Activated CD4-positive, CD25-positive, alpha-beta regulatory T cell treated with anti-CD3 and anti-CD28 coated beads, Interleukin-2, amount 50 U/mL, for 24 hours (primary cell): ENCODE measurements at places on chromosomes 7 and 10.

DNA sequence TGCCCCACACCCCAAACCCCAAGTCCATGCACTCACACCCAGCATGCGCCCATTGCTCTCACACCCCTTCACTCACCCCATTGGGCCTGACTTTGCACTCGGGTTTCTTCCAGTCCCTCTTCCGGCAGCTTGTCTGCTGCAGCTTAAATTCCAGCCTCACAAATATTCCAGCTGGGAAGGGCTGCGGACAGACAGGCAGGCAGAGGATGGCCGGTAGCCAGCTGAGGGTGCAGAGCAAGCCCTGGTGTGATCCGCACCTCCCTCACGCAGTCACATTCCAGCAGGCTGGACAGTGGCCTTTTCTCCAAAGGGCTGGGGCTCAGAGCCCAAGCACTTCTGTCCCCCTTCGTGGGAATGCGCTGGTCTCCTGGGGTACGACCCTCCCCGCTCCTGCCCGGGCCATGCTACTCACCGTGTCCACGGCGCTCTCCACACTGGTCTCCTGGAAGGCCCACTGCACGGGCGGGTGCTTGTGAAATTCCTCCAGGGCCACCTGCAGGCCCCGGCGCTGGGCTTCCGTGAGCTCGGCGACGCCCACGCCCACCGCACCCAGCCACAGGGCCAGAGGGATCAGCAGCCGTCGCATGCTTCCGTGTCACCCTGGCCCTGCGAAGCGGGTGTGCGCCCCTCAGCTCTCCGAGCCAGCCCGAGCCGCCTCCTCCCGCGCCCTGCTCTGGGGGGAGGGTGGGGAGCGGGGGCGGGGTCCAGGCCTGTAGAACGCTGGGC is 1.2 kb downstream of the RARRES2 start:
- ATAC-seq = peak; percentile 44

- ATAC-seq = no peak
Observed at GRCh38 chr7:27409776-27410175, 167.2 kb downstream of the EVX1 start.

DNA sequence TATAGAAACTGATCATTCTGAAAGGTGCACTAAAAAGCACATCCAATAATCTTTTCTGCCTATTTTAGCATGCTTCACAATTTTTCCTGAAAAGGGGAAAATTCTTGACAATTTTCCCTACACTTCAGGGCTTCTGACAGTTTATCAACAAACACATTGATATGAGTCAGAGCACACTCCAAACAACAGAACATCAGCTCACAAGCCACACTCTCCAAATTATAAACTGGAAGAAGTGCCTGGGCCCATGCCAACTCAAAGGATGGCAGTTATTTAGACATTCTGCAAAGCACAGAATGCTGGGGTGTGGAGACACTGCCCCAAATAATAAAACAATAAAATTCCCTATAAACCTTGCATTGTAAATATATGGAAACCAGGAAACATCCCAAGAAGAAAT is 90.8 kb downstream of the ELAPOR2 start:
- no peak for ATAC-seq

- ATAC-seq = no peak
Observed at GRCh38 chr7:100785878-100786277, 41.4 kb downstream of the EPHB4 start.

GRCh38 chr10:97196223-97197029 is 10.7 kb upstream of the SLIT1 start:
- peak; percentile 83 for ATAC-seq

- ATAC-seq = no peak
Observed at GRCh38 chr10:85043207-85043606, 714.8 kb downstream of the CCSER2 start.

DNA sequence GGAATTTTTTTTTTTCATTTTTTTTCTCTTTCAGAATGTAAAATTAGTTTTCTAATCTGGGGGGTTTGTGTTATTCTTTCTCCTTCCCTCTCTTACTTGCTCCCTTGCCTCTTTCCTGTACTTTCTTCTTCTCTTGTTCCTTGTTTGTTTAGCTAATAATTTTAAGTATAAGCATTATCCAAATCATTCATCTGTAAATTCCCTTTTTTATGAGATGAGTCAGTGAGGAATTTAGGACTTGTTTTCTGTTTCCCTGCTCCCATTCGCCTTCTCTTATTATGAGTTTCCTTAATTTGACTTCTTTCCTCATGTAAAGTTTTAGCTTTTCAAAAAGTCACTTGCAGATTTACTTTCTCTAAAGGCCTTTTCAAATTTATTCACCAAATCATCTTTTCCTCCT is 154.6 kb upstream of the ETV1 start:
- no peak for ATAC-seq

GRCh38 chr10:27504808-27505460 is 830 bp downstream of the RAB18 start:
- no peak for ATAC-seq

- no peak for ATAC-seq
Observed at GRCh38 chr7:127438836-127439235, 46.3 kb upstream of the ZNF800 start.
